CD4-positive, alpha-beta T cell treated with Interleukin-10 for 1 hour (primary cell): ENCODE measurements at places on chromosomes 16 and 17.
A peak's percentile ranks its signal among the peaks of the same experiment; 100 is the strongest.

DNA sequence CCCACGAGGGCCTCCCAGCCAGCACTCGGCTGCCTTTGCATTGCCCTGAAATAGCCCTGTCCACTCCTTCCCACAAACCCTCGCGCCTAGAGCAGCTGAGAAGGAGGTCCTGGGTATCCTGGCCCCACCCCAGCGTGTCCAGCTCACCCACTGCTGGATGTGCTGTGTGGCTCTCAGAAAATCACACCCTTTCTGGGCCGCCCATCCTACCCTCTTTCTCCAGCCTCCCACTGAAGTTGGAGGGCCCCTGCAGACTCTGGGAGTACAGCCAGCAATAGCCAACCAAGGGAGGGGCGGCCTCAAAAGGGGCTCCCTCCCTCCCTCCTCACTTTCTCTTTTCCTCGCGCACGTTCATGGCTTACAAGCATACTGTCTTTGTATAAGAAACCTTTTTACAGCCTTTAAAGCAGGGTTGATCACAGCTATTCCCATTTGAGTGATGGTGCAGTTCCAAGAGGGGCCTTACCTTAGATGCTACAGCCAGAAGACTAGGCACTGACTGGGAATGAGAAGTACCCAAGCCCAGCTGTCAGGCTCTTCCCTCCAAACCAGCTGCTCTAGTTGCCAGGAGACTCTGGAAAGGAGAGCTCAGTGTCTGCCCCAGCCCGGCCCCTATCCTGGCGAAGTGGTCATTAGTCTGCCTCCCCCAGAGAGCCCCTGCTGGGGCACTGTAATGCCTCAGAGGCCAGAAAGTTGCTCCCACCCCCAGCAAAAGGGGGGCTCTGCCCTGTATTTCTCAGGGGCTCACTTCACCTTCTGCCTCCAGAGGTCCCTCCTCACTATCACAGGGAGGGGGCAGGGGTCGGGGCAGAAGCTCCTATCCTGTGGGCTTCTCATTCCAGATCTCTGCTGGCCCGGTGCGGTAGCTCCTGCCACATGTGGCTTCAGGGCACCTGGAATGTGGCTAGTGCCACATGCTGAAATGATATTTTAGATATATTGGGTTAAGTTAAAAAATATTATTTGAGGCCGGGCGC lies 38.1 kb downstream of the DCAKD start:
- no peak for DNase-seq

GRCh38 chr17:10773391-10773790 lies 30.5 kb downstream of the TMEM238L start:
- DNase-seq: no peak

- no peak for DNase-seq
Measured at GRCh38 chr17:36088670-36089338, 1.1 kb downstream of the CCL3 start.

DNA sequence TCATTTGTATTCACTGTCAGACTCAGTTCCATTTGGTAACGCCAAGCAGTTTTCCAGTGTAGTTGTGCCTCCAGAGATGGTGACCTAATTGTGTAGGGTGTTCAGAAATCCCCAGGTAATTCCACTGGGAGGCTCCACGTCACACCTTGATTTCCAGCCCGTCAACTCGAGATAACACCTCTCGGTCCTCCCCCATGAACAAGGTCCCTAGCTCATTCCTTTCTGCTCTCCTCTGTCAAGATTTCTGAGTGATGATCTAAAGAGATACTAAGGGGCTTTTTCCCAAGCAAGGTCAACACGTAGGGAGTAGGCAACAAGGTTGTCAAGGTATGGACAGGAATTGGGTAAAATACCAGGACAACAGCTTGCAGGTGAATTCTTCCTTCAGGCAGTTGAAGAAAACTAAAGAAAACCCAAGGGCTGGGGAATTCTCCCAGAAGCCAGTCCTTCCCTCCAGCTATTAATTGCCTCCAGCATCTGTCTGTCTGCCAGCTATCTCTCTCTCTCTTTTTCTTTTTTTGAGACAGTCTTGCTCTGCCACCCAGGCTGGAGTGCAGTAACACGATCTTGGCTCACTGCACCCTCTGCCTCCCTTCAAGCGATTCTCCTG lies 31.4 kb downstream of the GPRC5B start:
- DNase-seq: no peak

GRCh38 chr16:79209308-79209707 lies 391.2 kb downstream of the MAF start:
- DNase-seq: no peak

- DNase-seq: no peak
Measured at GRCh38 chr16:55421226-55421625, 57.8 kb upstream of the MMP2 start.

DNA sequence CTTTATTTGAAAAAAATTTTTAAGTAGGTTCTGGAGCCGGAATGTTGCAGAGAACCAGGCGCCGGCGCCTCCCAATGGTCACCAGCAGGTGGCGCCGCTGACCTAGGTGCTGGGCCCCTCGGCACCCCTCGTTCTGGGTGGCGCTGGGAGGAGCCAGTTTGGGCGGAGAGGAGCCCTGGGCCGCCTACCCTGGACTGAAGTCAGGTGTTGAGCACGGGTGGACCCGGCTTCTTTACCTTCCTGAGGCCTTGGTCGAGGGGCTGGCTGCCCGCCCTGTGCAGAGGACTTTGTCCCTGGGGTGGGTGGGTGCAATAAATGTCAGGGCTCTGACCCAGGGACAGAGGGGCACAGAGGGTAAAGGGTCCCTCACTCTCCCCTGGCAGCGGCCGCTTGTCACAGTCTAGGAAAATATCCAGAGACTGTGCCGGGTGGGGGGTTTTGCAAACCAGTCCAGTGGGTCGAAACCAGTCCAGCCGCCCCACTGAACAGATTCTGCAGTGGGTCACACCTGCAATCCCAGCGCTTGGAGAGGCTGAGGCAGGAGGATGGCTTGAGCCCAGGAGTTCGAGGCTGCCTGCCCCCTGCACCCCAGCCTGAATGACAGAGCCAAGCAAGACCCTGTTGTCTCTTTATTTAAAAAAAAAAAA lies 30.1 kb upstream of the TNFRSF13B start:
- peak; percentile 79 for DNase-seq

- DNase-seq: no peak
Measured at GRCh38 chr16:54268340-54268739, 18.2 kb downstream of the IRX3 start.

DNA sequence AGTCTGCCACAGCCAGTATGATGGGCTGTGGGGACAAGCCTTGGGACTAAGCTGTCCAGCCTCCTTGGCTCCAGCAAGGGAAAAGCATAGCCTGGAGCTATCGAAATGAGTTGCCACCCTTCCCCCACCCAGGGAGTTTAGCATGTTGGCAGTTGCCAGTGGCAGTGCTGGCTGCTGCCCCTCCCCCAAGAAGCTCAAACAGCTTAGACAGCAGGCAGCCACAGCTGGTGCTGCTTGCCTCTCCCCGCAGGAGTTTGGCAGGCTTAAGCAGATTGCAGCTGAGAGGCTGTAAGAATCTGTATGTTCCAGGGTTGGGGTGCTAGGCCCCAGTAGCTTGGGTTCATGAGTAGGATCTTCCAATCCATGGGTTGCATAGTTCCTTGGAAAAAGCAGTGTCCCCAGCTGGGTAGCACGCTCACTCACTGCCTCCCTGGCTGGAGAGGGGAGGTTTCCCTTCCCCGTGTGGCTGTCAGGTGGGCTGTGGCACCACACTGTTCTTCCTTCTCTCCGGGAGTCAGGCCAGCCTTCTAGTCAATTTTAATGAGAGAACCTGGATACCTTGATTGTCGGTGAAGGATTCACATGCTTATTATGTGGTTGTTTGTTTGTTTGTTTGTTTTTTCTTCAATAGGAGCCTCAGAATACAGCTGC lies 506.1 kb downstream of the CDH11 start:
- no peak for DNase-seq

DNA sequence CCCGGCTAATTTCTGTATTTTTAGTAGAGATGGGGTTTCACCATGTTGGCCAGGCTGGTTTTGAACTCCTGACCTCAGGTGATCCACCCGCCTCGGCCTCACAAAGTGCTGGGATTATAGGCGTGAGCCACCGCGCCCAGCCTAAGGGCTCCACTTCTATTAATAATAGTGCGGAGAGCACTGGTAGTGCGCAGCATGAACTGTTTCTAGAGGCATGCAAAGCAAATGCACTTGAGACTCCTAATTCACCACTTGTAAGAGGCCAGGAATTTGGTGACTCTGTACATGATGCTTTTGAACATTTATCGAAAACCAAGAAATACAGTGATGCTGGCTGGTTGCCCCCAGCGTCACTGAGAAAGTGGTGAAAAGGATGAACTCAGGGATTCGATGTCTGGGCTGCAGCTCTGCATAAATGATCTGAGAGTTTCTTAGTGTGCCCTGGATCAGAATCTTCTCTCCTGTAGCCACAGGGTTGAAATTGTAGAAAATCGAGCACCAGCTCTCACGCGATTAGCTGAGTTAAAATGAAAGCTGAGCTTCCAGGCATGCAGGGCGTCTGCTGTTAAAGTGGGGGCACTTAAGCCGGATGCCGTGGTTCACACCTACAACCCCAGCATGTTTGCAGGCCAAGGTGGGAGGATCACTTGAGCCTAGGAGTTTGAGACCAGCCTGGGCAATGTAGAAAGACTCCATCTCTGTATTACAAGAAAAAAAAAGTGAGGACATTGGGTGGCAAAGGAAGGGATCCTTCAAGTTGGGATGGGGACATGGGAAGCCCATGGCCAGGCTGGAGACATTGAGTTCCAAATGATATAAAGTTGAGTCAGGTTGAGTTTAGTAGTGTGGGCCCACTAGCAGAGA lies 4.8 kb downstream of the RNF213 start:
- DNase-seq: peak; percentile 74

GRCh38 chr17:75684924-75685323 lies 17.8 kb downstream of the SAP30BP start:
- DNase-seq: no peak

DNA sequence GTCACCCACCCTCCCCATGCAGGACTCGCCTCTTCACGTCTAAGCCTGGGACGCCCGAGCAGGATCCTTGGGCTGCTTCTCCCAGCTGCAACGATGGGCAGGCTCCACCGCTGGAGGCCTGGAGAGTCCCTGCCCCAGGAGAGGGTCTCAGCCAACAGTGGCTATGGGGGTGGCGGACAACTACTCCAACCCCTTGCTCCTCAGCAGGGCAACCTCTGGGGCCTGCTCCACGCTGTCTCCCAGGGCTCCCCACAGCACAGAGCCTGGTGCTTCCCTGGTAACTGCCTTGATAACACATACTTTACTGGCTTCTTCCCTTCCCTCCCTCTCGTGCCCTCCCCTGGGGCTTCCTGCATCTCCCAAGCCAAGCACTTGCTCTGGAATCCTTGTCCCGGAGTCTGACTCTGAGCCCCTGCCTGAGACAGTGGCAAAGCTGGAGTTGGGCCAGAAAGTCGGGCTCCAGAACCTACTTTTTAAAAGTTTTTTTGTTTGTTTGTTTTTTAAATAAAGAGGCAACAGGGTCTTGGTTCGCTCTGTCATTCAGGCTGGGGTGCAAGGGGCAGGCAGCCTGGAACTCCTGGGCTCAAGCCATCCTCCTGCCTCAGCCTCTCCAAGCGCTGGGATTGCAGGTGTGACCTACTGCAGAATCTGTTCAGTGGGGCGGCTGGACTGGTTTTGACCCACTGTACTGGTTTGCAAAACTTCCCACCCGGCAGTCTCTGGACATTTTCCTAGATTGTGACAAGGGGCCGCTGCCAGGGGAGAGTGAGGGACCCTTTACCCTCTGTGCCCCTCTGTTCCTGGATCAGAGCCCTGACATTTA lies 99.4 kb downstream of the TNFRSF13B start:
- no peak for DNase-seq

DNA sequence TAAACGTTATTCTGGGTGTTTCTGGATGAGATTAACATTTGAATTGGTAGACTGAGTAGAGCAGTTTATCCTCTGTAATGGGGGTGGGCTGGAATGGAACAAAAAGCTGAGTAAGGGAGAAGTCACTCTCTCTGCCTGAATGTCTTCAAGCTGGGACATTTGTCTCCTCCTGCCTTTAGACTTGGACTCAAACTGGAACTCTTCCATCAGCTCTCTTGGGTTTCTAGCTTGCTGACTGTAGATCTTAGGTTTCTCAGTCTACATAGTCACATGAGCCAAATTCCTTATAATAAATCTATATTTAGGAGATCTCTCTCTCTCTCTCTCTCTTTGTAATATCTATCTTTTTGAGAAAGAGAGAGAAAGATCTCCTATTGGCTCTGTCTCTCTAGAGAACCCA lies 553.3 kb upstream of the CDH11 start:
- DNase-seq: no peak

- no peak for DNase-seq
Measured at GRCh38 chr17:263773-264172, 82.3 kb upstream of the DOC2B start.

DNA sequence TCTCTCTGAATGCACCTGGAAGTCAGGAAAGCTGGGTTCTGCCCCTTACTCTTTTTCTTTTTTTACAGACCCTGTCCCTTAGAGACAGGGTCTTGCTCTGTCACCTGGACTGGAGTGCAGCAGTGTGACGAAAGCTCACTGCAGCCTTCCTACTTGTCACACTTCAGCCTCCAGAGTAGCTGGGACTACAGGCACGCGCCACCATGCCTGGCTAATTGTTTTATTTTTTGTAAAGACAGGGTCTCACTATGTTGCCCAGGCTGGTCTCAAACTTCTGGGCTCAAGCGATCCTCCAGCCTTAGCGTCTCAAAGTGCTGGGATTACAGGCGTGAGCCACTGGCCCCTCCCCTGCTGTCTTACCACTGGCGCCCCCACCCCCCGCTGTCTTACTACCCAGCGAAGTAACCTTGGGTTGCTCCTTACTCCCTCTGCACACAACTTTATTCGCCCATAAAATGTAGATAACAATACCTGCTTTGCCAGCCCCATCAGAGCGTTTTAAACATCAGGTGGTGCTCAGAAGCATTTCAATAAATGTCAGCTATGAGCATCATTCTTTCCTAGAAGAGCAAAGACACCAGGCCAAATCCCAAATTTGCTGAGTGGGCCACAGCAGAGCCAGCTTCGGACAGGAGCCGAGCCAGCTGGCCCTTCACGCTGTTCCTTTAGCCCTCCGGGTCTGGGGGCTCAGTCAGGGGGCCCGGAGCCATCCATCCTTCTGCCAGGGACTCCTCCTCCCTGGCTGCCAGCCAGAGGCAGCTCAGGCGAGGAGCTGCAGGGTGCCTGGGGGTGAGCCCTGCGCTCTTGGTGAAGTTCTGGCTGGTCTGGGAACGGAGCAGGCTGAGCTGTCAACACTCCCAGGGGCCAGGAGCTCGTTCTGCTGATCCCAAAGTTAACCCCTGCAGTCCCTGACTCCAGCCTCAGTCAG lies 24.4 kb downstream of the SRL start:
- no peak for DNase-seq

GRCh38 chr17:1074886-1075605 lies 78.1 kb downstream of the TIMM22 start:
- no peak for DNase-seq

DNA sequence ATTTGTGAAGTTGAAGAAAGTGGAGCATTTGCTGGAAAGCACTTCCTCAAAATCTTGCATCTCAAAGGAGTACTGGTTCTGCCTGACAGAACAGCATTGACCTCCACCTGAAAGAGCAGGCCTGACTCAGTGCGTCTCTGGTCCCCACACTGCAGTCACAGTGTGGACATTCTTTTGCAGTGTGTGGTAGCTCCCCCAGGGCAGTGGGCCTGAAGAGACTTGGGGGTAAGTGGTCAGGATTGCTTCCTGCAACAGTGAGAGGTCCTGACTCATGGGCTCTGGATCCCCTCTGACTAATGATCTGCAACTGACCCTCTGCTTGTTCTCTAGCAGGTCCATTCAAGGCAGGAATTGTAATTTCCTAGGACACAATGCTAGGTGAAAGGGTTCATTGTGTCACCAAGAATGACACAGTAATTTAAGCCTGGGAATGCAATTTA lies 204.9 kb upstream of the KCNJ16 start:
- DNase-seq: no peak
